ENCODE measurements at places on chromosomes 5 and 9.

GRCh38 chr5:91938441-91938840 lies 555.3 kb upstream of the ARRDC3 start:
- DNase-seq = no peak

GRCh38 chr9:37602817-37603216 lies 10.4 kb upstream of the TOMM5 start:
- no peak for DNase-seq

- DNase-seq = no peak
These were observed 7.1 kb downstream of the NFX1 start for GRCh38 chr9:33297432-33297831.

GRCh38 chr9:116378873-116379272 lies 225.3 kb downstream of the PAPPA start:
- no peak for DNase-seq

DNA sequence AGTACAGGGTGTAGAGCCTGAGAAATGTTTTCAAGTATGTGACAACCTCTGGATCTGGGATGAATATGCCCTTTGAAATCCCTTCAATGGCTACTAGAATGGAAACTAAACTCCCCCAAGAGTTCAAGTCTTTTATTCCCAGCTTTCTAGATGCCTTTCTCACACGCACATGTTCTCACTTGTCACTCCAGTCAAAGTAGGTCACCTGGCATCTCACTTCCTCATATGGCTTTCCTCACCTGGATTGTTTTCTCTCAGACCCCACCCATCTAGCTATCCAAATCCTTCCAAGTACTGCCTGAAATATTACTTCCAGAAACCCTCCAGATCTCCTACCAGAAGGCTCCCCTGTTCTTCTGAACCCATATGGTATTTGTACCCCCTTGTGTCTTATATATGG lies 615.4 kb upstream of the KLF4 start:
- no peak for DNase-seq
